Sigmoid colon (tissue), 7 donors: ENCODE measurements at places on chromosomes 3 and 15. TPM values are rescaled to one million over a fixed set of nuclear protein-coding genes. Genes with fewer than 3 reads are reported as not detected.

DNA sequence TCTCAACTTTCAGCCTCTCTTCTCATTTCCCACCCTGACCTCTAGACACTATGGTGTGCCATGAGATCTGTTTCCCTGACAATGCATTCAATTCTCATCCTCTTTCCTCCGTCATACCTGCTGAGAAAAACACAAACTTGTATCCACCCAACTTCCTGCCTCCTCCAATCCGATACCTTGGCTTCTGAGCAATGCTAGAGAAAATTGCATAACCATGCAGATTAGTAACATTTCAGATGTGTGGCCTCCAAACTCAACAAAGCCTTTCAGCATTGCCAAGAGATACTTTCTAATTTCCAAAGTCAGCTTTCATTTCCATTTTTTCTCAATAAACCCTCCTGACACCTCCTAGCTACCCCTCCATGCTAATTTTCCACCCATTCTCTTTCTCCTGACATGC lies 88.5 kb downstream of the MINAR1 start:
- no peak for DNase-seq

- no peak for DNase-seq
Observed at GRCh38 chr3:134313847-134314587, 60.2 kb downstream of the AMOTL2 start.

- no peak for DNase-seq
Observed at GRCh38 chr3:171851660-171852058, 8.5 kb downstream of the TMEM212 start.

DNA sequence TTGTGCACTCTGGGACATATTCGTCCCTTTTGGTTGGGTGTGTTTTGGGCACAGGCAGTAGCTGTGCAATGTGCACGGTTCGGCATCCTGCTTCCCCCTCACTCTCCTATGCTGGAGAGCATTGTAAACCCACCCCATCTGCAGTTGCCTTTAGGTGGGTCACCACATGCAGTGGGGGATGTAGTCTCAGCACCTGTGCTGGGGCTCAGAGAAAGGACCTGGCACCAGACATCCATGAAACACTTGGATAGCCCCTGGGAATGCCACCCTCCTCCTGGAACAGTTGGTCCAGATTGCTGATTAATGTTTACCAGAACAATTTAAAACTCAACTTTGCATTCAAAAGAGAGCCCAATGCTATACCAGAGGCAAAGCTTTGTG lies 123.9 kb upstream of the MEF2A start:
- peak; percentile 43 for DNase-seq

DNA sequence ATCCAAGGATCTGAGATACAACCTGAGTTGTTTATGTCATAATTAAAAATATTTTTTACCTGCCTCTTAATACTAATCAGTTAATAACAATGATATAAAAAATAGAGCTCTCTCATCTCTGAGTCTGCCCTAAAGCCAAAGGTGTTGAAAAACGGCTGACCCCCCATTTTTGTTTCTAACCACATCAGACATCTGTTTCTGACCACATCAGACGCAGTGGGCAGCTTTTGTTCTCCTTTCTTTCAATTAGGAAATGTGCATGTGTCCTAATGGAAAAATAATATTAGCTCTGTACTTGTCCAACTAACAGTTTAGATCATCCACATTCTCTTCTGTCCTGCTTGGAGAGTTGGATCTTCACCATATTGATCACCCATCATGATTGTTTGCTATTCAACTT lies 144.6 kb downstream of the SHOX2 start:
- DNase-seq: no peak

DNA sequence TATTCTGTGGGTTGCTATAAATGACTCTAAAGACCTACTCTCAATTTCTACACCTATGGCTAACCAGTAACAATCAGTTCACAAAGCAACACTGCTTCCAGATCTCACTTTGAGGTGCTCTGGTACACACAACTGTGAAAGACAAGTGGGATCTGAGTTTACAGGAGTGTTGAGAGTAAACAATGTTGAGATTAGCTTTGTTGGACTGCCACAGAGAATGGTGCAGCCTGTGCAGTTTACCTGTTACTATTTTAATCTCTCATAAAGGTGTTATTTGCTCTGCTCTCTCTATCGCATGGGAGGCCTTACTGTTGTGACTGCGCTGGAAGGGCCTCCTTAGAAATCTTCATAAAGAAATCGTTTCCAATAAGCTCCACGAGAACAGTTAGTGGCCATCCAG lies 112.0 kb downstream of the SOX2 start:
- no peak for DNase-seq

DNA sequence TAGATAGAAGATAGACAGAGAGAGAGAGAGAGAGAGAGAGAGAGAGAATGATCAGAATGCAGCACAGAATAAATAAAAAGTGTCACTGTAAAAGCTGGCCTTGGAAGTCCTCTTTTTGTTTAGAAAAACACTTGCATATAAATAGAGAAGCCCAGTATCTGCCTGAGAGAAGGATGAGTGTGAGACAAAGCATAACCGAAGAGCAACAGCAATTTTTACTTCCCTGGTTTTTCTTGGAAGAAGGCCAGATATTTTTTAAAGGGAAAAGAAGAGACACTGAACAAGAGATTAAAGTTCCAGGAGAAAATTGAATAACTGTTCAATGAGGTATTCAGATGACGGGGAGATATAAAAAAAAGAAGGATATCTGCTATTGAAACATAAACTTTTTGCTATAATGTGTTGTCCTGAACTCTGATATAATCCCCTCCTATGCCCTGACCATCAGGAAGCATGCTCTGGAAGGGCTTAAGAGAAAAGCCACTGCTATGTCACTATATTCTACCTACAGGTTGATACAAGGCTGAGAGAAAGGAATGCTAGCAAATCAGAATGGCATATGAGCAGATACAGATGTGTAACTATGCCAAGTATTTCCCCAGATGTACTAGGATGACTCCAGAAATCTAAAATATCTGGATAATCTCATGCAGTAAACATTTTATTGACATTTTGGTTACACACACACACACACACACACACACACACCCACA lies 358.9 kb downstream of the RBMS3 start:
- DNase-seq: no peak

GRCh38 chr3:79246875-79247724 lies 520.7 kb downstream of the ROBO1 start:
- DNase-seq: no peak

DNA sequence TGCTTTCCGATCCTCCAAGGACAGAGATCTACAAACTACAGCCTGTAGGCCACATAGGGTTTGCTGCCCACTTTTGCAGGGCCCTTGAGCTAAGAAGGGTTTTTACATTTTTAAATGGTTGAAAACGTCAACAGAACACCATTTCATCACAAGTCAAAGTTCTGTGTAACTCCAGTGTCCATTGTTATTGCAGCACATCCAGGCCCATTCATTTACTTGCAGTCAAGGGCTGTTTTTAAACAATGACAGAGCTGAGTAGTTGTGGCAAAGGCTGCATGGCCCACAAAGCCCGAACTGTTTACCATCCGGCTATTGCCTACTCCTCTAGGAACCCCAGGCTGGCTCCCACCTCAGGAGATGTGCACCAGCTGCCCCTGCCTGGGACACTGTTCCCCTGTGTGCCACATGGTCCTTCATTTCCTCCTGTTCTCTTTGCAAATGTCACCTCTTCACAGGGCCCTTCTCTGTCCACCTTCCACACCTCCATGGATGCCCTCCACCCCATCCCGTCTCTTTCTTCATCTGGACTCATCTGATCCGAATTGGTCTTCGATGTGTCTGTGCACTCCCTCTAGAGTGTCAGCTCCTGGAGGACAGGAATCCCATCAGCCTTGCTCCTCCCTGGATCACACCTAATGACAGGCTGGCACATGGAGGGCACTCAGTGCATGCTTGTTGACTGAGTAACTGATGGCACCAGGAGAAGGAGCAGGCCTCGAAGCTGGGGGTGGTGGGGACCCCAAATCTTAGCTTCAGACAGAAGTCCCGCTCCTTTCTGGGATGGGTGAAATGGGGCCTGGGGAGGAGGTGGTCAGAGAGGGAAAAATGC lies 69.5 kb upstream of the IQSEC1 start:
- DNase-seq: peak; percentile 37

DNA sequence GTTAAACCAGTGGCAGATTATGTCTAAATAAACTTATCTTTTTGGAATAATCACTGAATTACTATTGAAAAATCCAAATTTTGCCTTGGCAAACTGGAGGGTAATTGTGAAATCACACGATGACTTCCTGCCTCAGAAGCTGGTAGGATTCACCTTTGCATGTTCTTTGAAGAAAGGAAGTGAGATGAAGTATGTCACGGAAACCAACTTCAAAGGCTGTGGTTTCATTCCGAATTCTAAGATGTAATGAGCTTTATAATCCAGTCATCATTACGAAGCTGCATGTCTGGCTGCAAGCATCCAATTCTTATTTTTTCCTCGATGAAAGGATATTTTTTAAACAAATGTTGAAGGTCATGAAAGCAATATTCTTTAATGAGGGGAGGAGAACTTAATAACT lies 15.0 kb upstream of the ZBED2 start:
- DNase-seq: no peak

DNA sequence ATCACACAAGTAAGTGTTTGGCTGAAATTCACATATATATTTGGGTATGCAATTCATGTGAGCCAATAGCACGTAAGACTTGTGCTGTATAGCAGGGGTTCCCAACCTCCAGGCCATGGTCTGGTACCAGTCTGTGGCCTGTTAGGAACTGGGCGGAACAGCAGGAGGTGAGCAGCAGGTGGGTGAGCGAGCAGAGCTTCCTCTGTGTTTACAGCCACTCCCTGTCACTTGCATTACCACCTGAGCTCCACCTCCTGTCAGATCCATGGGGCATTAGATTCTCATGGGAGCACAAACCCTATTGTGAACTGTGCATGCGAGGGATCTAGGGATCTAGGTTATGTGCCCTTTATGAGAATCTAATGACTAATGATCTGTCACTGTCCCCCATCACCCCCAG lies 59.7 kb downstream of the MAP3K13 start:
- no peak for DNase-seq

GRCh38 chr3:170205302-170205701 lies 16.9 kb upstream of the PRKCI start:
- DNase-seq: no peak

GRCh38 chr3:43041517-43041916 lies 62.4 kb downstream of the GASK1A start:
- no peak for DNase-seq

DNA sequence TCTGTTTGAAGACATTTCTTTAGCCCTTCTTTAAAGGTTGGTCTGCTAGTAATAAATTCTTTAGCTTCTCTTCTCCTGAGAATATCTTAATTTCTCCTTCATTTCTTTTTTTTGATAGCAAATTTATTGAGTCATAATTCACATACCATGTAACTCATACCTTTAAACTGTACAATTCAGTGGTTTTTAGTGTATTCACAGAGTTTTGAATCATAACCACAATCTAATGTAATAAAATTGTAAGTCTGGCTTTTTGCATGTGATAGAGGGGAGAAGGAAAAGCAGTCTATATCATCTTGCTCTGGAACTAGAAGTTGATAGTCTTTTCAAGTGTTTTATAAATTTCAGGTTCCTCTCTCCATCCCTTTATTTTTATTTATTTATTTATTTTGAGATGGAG lies 81.3 kb downstream of the APBA2 start:
- no peak for DNase-seq

- no peak for DNase-seq
Observed at GRCh38 chr3:3893590-3893989, 94.4 kb downstream of the LRRN1 start.

DNA sequence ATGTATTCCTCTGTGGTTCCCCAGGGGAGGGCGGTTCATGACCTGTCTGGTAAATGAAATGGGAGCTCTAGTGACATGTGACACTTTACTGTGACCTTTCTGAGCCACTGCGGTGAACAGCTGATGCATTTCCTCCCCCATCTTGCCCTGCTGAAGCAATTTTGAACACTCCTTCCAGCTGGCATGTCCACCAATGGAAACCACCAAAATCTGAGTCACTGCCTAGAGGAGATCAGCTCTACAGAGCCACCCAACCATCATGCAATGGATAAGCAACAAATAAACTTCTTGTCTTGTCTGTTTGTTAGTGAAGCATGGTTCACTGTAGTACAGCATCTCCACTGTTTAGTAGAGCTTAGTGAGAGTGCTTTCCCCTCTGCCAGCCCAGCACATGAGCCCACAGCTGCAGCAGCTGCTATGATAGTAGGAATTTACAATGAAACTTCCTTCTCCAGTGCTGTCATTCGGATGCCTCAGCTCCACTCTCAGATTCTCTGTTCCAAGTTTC lies 479.4 kb downstream of the NTRK3 start:
- DNase-seq: no peak

GRCh38 chr3:151377768-151378385 lies 6.7 kb downstream of the P2RY12 start:
- no peak for DNase-seq

DNA sequence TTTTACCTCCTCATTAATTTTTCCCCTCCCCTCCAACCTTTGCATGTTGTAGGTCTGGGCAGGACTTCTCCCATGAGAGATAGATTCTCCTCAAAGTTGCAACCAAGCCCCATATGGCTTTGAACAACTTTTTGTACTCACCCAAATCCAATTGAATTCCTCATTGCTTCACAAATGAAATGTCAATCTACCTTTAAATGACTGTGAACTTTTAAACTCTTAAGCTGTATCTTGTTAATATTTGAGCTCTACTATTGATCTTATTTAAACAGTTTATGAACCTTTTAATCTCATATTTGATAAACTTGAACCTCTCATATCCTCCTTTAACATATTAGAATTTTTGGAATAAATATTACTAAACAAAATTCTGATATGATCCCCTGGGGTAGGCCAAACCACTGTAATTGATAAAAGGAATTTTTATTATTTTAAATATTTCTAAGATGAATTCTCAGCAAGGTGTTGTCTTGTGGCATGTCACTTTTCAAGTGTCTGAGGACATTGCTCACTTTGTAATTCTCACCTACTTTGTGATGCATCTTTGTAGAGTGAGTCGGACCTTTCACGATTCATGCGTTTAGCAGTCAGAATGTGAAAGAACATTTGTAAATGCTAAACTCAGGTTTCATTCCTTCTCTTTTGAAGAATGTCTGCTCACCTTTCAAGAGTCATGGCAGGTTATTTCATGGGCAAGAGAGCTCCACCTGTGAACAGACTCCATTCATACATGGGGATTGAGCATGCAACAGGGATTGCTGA lies 23.4 kb upstream of the GREM1 start:
- DNase-seq: no peak

GRCh38 chr3:50571486-50571885 lies 2.2 kb downstream of the HEMK1 start:
- DNase-seq: no peak

DNA sequence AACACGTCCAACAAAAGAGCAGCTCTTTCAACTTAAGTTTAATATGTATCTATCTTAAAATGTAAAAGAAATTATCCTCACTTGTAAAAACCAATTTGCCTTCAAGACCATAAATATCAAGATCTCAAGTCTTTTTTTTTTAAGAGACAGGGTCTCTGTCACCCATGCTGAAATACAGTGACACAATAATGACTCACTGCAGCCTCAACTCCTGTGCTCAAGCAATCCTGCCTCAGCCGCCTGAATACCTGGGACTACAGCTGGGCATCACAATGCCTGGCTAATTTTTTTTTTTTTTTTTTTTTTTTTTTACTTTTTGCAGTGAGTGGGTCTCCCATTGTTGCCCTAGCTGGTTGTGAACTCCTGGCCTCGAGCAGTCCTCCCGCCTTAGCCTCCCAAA lies 26.0 kb downstream of the ACAP2 start:
- no peak for DNase-seq

Gene AGTR1
- total RNA-seq: 48.7 TPM

Gene TNK2
- total RNA-seq: 23.2 TPM

Gene TGM5
- not detected for total RNA-seq

Gene DLL4
- 5.4 TPM for total RNA-seq

Gene CCDC54
- not detected for total RNA-seq

Gene ERC2
- total RNA-seq: 5.7 TPM

Gene AMOTL2
- 46.2 TPM for total RNA-seq

Gene TAGLN3
- total RNA-seq: 16.1 TPM

Gene LMOD3
- total RNA-seq: not detected

Gene NANOGP8
- total RNA-seq: not detected
